ENCODE measurements at places on chromosomes 2 and 18.
A peak's percentile ranks its signal among the peaks of the same experiment; 100 is the strongest.

DNA sequence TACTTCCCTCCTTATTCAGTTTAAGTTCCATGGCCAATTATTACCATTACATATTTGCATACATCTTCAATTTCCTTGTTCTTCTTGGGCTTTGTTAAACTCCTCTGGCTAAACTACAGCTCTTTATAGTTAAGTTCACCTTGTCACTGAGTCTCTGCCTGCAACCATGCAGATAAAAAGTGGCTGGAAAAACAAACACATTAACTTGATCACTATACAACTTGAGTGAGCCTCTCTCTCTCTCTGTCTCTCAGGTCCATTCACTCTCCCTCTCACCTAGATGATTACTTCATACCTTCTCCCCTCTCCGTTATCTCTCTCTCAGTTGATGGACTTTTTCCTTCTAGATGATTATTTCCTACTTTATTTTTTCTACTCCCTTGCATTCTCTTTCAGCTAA, 30.3 kb downstream of the GCFC2 start:
- DNase-seq, result peak; percentile 9

GRCh38 chr18:40980171-40980570, 974.9 kb upstream of the PIK3C3 start:
- DNase-seq, result no peak

DNA sequence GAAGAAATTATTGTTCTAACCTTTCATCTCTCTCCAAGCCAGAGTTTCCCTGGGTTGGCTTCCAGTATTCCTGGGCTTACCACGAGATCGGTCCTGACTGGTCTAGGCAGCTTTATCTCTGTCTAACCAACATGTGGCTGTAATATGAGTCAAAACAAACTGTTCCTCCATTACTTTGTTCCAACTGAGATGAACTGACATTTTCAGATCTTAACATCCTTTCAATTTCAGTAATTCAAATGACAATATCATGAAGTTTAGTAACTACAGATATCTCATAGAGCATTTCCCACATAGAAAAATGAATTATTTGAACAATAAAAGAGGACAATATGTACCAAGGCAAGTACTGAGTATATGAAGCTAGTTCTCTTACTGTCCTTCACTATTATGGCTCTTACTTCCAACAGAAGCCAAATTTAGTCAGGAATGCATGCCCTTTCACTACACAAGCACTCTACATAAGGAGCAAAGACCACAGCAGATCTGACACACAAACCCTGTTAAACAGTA, 15.5 kb downstream of the SLC25A12 start:
- peak; percentile 28 for DNase-seq

DNA sequence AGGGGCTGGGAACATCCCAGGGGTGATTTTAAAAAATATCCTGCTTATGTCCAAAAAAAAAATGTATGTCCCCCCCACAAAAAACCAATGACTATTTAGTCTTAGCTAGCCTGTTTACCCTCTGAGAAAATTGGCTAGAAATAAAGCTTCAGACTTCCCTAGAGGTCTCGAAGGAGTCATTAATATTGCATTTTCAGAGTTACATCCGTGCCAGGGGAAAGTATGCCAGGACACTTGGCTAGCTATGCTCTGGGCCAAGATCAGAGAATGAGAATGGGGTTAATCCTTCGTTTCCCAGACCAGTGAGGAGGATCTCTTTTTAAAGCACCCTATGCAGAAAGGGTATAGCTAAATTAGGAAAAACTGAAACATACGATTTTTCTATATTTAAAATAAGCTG, 183.6 kb downstream of the MC4R start:
- DNase-seq, result no peak

DNA sequence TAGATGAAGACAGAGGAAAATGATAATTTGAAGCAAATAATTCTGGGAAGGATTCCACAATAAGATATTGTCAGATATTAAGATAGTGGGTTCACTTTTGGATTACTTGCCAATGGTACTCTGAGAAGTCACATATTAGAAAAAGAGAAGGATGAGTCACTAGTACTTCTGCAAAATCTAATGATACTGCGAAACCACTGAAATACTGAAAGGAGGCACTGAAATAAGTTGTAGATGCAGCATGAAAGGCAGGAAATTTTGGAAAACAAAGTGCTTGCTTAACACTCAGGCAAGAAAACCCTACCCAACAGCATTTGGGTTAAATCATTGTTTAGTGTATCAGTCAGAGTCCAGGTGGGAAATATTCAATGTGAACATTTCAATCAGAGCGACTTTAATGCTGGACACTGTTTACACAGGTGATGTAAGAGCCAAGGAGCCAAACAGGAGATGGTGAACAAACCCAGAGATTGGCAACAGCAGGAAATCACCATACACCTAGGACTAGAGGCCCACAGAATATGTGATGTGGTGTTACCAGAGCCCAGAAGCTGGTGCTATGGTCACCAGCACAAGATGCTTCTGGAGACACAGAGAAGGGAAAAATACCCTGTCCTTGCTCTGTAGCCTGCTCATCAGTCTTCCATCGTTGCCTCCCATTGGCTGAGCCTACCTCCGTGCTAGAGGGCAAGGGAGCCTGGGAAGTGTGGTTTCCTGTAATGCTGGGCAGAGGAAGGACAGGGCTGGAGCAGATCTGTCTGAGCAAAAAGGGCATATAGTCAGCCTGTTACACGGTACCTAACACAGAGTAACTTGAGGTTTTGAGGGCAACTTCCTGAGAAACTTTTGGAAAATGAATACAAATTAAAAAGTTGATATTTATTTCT, 204.7 kb upstream of the ITGA4 start:
- DNase-seq, result no peak

GRCh38 chr2:96258166-96259022, 7.4 kb downstream of the TMEM127 start:
- no peak for DNase-seq

DNA sequence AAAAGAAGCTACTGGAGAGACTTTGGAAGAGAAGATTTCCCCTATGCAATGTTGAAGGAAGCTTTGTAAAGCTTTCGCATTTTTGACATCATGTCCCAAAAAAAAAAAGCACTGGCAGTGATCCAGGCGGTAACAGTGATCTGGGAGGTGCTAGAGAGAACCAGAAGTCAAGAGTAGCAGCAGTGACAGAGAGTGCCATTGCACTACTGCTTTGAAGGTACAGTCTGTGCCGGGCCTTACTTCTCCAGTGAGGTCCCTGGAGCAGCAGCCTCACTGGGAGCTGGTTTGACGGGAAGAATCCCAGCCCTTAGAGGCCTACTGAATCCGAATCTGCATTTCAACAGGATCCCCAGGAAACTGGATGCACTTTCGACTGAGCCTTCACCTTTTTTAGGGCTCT, 50.9 kb upstream of the ATL2 start:
- no peak for DNase-seq

- no peak for DNase-seq
These were observed 129.7 kb downstream of the OSR1 start for GRCh38 chr2:19228715-19229114.

- DNase-seq, result no peak
These were observed 89.3 kb downstream of the CSRNP3 start for GRCh38 chr2:165558832-165559231.

- no peak for DNase-seq
These were observed 35.4 kb upstream of the PGAP1 start for GRCh38 chr2:196961889-196962288.

DNA sequence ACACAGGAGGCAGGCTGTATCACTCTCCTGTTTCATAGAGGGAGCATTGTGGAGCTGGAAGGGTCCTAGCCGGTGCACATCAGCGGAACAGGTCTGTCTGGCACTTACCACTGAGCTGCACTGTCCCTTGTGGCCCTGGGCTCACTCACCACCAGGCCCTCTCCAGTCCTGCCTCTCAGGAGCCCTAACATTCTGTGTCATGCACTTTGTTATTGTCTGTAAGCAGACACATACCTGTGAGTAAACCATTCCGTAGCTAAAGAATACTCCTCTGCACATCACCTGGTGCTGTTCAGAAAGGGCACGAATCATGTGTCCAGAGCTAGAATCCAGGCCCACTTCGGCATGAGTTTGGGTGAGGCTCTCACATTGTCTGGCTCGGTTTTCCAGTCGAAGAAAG, 93.6 kb downstream of the CRIM1 start:
- no peak for DNase-seq

GRCh38 chr18:9047715-9048114, 54.8 kb upstream of the NDUFV2 start:
- no peak for DNase-seq

DNA sequence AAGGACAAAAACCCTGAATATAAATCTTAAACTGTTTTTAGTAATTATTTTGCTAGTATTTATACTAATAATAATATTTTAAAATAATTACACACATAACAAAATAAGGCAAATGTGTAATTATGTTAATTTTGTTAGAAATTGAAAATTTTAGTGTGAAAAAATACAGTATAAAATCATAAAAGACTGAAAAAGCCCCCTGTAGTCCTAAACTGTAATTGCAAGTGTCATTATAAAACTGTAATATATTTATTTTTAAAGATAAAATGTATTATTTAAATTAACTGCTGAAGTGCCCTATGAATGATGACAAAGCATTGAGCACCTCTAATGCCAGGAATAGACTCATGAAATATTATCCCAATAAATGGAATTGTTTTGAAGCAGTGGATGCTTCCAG, 1117.7 kb downstream of the CBLN2 start:
- DNase-seq, result no peak

DNA sequence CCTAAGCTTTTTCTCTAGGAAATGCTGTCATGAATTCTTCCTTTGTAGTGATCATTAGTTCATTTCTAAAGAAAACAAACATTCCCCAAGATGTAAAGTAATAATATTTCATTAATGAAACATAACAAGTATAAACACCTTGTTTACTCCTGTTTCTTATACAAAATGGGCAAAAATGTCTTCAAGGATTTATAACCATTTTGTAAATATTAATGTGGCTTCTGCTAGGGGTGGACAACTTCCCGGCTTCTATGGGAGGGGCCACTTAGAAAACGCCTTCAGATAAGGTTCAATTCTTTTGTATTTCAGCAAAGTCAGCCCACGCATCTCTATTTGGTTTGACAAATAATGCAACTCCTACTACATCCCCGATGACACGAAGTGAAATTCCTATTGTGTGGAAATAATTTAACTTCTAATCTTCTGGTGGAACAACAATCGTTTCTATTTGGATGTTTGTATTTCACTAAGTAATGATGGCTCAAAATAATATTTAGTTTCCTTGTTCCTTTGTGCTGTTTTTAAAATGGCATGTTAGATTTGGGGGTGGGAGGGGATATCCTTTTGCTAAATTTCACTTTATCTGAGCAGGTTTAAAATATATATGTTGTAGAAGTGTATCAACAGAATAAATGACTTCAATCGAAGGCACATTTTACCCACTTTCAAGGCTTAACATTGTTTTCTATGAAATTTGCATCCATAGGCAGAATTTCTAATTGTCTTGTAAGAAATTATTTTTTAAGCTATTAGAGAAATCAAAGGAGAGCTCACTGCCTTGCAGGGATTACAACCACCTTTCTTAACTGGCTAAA, 14.7 kb upstream of the HOXD1 start:
- DNase-seq, result no peak

GRCh38 chr18:64019922-64020756, 50.3 kb downstream of the SERPINB8 start:
- no peak for DNase-seq

DNA sequence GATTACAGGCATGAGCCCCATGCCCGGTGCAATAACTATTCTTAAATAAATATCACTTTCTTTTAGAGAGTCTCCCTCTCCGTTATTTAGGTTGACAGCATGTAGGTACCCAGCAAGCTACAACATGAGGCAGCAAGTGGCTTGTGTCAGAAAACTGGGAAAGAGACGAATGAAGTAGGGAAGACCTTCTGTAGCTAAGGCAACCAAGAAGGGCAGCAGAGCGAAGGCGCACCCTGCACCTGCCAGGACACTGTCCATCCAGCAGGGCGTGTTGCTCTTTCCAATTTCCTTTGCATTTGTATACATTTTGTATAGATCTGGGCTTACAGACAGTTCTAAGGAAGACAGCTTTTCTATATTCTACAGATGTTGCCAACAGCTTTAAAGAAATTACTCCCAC, 48.1 kb downstream of the FAM228A start:
- DNase-seq, result no peak

GRCh38 chr2:173238385-173238784, 116.3 kb upstream of the CDCA7 start:
- no peak for DNase-seq

DNA sequence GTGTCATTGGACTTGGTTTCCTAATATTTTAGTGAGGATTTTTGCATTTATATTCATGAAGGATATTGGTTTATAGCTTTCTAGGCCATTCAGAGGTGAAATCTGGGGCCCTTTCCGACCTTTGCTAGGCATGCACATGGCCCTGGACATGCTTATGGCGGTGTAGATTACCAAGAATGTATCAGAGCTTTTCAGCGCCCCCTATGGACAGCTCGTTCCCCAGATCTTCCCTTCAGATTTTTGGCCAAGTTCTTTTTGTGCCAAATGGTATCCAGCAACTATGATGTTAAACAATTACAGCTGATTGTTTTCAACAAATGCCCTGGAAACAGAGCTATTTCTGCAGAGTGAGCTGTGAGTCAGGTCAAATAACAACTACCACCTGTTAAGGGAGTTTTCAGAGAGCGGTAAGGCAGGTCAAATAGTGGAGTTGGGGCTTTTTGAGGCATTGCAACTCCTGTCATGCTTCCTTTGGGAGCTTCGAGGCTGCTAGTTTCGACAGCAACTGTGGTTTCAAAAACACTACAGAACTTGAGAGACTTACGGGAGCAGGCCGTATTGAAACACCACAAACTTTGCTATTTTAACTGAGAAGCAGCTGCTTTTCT, 188.3 kb downstream of the ZNF516 start:
- no peak for DNase-seq

GRCh38 chr2:43370146-43370545, 143.7 kb upstream of the ZFP36L2 start:
- no peak for DNase-seq

DNA sequence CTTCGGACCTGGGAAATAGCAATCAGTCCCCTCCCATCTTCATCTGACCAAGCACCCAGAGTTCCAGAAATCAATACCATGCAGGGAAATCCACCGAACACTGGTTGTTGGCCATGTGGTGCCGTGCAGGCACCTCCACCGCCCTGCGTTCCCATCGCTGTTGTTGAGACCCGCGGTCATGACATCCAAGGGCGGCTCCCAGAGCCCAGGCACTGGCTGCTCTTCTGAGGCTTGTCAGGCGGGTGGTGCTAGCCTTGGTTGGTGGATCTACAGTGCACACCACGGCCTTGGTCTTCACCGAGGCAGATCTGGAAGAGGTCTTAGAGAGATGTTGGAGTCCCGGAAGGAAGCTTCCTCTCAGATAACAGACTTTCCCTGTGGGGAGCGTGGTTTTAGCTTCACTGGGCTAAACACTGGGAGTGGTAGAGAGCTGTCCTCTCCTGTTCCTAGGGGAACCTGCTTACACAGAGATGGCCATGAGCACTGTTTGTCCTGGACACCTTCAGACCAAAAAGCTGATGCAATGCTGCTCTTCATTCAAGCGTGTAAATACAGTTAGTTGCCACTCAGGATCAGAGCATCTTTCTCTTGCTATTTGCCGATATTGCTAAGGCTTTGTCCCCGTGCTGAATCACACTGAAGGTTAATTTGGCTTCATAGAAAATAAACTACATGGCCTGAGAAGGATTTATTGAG, 58.3 kb downstream of the SMIM21 start:
- DNase-seq, result no peak

Measured in hepatocyte (in vitro differentiated cells).